Activated naive CD4-positive, alpha-beta T cell treated with Interleukin-2 at 50 U/mL for 16 hours (primary cell): ENCODE measurements at places on chromosomes 4 and X.

- no peak for DNase-seq
Measured at GRCh38 chr4:67765401-67765800, 11.2 kb upstream of the GNRHR start.

DNA sequence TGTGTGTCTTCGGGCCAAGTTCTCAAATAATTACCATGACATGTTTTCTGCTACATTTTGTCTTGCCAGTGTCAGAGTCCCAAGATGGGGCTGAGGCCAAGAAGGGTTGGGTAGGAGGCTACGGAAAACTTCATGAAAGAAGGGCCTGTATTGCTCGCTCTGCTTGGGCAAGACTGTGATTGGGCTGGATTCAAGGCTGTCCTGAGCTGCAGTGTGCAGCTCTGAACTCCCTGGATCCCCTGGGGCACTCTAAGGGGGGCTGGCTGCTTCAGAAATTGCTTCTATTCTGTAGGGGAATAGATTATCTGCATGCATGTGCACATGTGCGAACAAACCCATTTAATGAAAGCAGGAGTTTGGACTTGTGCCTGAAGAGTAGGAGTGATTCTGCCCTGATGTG is 13.6 kb downstream of the TSPAN6 start:
- DNase-seq, result no peak

DNA sequence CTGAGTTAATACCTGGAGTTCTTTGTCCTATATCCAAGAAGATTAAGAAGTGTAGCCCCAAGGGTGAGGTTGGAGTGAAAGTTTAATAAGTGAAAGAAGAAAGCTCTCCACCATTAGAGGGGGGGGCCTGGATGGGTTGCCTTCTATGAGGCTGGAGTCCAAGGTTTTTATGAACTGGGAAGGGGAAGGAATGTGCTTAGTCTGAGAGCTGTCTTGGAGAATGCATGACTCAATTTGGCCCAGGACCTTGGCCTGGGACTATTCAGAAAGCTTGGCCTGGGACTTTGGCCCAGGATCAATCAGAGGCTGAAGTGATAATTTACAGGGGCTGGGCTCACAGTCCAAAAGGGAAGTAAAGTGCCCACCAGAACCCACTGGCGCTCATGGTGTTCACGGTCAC is 1049.0 kb upstream of the GRIA3 start:
- no peak for DNase-seq

DNA sequence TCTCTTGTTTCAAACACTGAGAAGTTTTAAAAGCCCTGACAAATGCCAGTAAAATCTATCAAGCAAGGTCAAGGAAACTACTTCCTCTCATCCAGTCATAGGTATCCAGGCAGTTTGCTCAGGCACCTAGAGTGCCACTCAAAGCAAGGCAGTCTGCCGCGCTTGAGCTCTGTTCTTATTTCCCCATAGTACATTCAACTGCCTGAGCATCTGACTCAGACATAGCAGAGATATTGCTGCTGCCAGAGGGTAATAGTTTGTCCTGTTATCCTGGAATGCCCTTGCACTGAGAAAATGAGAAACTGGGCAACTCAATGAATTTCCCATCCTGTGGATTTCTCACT is 16.1 kb upstream of the ATP8A1 start:
- DNase-seq, result no peak

- DNase-seq, result no peak
Measured at GRCh38 chr4:89563431-89563830, 255.8 kb upstream of the GPRIN3 start.

GRCh38 chr4:22363036-22363435 is 152.8 kb downstream of the ADGRA3 start:
- DNase-seq, result no peak

- no peak for DNase-seq
Measured at GRCh38 chrX:71542411-71542810, 9.5 kb downstream of the OGT start.

GRCh38 chrX:43557792-43558191 is 98.3 kb upstream of the MAOA start:
- peak; percentile 57 for DNase-seq

- peak; percentile 48 for DNase-seq
Measured at GRCh38 chr4:40194602-40195161, 2.1 kb upstream of the RHOH start.

DNA sequence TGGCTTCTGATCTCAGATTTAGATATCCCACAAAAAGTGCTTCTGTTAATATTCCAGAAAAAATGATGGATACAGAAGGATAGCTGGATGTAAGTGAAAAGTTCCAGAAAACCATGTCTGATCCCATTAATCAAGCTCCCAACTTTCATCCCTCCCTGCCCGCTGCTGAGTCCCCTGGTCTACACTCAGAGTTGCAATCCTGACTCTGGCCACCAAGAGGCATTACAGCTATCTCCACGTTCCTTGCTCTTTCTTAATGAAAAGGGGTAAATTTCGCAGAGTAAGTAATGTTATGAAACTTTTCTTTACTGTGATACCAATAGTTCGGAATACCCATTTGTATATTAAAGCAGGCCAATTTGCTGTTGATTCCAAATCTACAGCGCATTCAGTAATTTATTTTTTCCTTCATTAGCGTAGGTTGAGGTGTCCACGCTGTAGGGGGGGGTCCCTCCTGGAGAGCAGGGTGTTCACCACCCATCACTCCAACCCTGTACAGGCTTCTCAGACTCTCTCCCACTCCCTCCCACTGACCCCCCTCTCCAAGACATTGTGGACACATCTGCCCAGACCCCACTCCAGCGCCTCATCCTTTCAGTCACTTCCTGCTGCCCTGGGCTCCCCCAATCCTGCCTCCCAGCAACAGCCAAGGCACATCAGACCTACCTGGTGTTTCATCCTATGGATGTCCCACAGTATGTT is 55.1 kb downstream of the RAB40A start:
- peak; percentile 19 for DNase-seq

- DNase-seq, result no peak
Measured at GRCh38 chr4:55411621-55412020, 15.9 kb downstream of the TMEM165 start.

DNA sequence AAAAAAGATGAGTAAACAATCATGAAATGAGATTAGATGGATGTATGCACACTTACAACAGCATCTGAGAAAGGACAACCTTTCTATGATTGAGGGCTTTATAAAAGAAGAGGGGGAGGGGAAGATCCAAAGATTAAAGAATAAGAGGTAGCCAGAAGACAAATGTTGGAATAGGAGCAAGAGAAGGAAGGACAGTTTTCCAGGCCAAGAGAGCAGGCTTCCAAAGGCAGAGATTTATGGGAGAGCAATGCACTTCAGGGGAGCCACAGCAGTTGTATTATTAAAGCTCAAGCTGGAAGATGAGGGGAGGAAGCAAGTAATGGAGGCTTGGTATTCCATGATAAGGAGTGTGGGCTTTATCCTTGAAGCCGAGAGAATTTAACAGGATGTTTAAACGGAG is 110.3 kb upstream of the PTPN13 start:
- DNase-seq, result no peak

DNA sequence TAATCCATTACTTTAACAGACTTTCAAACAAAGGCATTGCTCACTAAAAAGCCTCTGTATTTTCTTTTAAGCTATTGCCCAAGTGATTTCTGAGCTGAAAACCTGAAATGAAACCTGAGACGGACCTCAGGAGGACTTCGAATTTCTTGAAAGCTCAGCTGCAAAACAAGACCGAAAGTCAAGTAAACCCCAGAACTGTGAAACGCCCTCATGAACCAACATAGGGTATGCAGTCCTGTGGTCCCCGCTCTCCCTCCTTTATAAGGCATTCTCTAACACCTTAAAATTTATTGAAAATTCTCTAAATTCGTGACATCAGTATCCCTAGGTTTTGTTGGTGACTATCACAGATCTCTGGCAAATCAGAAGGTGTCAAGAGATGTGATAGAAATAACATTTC is 91.8 kb downstream of the SHISA3 start:
- DNase-seq, result no peak

- no peak for DNase-seq
Measured at GRCh38 chr4:90234916-90235547, 107.8 kb downstream of the CCSER1 start.

GRCh38 chr4:125041372-125041930 is 273.3 kb upstream of the FAT4 start:
- DNase-seq, result no peak

DNA sequence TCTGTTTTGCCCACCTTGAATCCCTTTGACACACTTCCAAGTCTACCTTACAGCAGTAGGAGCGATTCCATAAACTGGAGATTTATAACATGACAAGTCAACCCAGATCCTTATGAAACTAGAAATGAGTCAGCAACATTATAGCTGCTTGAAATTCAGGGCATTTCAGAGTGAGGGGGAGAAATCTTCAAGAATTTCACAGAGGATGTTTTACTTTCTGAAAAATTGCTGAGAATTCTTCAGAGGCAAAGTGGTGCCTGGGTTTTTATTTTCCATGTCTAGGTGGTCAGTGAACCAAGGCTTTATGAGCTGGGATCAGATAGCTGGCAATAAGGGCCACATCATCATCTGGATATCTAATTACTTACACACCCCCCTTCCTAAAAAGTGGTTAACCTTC is 119.8 kb downstream of the PPARGC1A start:
- DNase-seq, result no peak

DNA sequence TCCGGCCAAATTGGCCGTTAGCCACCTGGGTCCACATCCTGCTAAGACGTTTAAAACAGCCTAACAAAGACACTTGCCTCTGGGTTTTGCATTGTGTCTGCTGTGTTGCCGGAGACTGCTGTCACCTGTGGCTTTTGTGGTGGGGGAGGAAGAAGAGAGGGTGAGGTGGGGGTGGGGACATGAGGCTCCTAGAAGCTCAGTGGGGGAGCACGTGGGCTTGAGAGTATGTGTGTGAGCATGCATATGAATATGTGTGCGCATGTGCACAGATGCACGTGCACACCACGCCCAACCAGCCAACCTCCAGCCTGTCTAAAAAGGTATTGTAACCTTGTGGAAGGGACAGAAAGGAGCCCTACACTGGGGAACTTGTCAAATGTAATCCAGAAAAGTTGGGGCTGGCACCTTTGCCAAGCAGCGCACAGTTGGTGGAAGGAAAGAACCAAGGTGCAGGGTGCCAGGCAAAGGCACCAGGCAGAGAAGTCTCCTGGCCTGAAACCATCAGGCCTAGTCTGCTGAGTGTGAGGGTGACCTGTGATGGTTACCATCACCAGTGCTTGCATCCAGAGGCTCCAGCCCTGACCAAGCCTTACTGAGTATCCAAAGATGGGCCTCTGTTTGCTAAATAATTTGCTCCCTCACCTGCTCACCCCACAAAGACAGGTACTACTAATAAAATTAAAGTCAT is 10.1 kb upstream of the SASH3 start:
- DNase-seq, result peak; percentile 63

DNA sequence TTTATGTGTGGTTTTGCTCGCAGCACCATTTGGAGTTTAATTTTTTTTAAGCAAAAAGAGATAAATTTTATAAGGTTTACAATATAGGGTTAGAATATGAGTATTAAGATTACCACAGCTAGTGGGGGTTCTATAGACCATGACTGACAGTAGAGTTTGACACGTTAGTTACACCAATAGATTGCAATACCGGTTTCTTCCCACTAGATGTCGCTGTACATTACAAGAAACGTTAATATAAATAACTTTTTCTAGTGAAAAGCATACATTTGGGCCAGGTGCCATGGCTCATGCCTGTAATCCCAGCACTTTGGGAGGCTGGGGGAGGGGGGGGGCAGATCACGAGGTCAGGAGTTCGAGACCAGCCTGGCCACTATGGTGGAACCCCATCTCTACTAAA is 433.6 kb downstream of the MAGEB5 start:
- no peak for DNase-seq

GRCh38 chr4:173346074-173346473 is 11.9 kb upstream of the HMGB2 start:
- DNase-seq, result no peak

DNA sequence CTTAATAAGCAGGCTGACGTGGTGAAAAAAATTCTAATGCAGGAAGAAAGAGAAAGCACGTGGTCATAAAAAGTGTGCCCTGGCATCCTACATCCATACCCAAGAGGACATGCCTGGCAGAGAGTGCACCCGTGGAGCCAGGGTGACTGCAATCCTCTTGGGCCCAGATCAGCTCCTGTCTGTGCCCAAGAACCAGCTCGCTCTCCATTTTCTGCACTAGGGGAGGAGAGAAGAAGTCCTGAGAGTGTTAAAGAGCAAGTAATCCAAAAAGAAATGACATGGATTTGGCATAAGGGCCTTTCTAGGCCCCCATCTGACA is 483.1 kb downstream of the BCOR start:
- no peak for DNase-seq

- DNase-seq, result no peak
Measured at GRCh38 chrX:38861489-38861888, 60.2 kb downstream of the MID1IP1 start.

DNA sequence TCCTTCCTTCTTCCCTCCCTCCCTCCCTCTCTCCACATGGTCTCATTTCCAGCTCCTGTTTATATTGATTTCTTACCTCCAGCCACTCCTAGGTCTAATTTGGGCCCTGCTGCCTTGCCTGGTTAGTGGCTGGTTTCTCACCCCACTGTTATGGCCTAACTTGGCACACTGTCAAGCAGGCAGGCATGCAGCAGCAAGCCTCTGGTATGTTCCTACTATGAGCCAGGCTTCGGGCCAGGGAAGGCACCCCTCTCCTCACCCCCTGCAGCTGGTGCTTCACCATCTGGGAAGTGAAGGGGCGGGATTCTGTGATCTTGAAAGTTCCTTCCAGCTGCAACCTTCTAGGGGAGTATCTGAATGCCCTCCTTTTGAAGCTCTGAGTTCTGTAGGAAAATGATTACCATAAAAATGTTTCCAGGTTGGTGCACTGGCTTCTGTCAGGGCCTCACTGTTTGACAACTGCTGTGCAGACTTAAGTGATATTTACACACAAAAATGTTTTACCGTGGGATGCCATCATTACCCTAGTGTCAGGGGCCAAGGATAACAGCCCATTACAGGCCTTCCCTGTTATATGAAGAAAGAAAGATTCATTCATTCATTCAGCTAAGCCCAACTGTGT is 10.1 kb upstream of the VMA21 start:
- no peak for DNase-seq

DNA sequence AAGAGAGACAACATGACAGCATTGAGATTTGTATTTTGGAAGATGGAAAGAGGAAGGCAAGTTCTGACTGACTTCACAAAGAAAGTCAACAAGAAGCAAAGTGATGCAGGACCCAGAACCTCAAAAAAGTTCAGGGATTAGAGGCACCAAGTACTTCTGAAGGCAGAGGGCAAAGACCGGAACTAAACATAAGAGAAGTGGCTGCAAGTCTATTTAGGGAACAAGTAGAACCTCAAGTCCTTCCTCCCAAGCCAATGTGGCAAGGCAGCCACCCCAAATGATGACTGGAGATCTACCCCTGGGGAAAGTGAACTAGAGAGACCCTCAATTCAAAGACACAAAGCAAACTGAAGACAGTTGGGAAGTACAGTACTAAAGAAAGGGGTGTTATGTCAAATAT is 46.6 kb downstream of the SLC39A8 start:
- no peak for DNase-seq

DNA sequence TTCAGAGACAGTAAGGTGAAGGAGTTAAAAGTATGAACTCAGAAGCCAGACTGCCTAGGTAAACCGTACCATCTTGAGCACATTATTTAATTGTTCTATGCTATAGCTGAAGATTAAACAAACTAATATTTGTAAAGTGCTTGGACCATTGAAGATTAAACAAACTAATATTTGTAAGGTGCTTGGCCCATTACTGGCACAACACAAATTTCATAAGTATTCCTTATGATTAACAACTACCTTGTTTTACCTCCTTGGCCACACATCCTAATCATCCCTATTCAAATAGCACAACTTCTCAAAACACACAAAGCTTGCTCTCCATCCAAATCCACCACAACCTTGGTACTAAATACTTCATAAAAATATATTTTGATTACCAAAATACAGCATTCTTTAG is 137.0 kb downstream of the PPP3CA start:
- no peak for DNase-seq

- no peak for DNase-seq
Measured at GRCh38 chrX:136931661-136932060, 51.1 kb upstream of the RBMX start.
